CD4-positive, alpha-beta T cell treated with Interleukin-15 for 1 hour (primary cell): ENCODE measurements at places on chromosomes 1 and 21.
A peak's percentile ranks its signal among the peaks of the same experiment; 100 is the strongest.

GRCh38 chr1:202133001-202133400 is 10.3 kb downstream of the GPR37L1 start:
- DNase-seq, result no peak

GRCh38 chr1:53641481-53642214 is 97.3 kb downstream of the GLIS1 start:
- no peak for DNase-seq

DNA sequence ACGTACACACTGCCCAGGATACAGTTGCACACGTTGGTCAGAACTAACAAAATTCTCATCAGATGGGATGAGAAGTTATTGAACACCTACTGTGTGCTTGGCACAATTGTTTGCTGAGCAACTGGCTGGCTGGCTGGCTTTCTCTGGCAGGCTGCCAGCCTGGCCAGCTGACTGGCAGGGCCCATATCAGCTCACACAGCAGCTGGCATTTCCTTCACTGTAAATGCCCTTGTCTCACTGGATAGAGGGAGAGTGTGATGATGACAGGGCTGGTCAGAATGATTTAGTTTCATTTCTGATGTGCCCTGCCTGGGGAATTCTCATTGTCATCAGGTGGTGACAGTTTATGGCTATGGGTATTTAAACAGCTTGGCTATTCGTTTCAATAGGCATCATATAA is 15.8 kb downstream of the CAMK2N1 start:
- no peak for DNase-seq

- no peak for DNase-seq
These were observed 39.1 kb downstream of the MRPS6 start for GRCh38 chr21:34112316-34113033.

GRCh38 chr1:4084048-4084431 is 184.0 kb upstream of the C1orf174 start:
- no peak for DNase-seq

- peak; percentile 24 for DNase-seq
These were observed 54.5 kb downstream of the PCNX2 start for GRCh38 chr1:233240829-233241682.

GRCh38 chr1:224615861-224616755 is at the start of gene CNIH3:
Gene CNIH3, plus strand, starts transcription at chr1:224616317. Its CDS starts 858 bp downstream, at chr1:224617175.
- no peak for DNase-seq

DNA sequence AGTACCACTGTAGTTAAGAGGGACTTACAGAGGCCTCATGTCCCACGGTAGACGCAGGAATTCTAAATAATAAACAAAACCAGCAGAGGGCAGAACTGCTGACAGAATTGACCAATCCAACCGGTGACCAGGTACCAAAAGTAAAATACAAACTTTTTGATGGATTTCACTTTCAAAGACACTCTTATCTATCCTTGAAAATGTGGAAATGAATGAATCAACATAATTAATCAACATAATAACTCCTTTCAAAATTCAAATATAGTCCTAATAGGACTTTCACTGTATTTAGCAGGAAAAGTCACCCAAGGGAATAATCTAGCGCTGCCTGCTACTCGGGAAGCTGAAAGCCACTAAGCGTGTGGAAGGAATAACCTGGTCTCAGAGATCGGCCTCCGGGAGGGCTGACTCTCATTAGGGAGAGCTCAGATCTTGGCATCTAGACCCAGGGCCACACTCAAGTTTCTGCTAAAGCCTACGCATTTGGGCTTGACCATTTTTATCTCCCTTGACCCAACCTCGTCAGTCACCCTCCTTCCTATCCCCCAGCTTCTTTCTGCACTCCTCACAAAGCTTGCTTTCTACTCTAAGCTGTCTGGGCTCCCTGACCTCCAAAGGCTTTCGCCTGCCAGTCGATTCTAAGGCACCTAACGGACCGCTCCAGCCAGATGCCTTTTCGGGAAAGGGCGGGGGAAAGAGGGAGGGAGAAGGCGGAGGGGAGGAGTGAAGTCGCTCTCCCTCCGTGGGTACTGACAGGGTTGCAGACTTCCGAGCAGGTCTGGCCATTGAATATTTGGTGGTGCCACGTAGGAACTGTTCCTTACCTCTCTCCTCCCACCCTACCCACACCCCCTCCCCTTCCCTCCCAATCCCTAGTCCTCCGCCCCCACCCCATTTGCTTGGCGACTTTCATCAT is 1.6 kb downstream of the COL11A1 start:
- no peak for DNase-seq

- DNase-seq, result no peak
These were observed 107.7 kb downstream of the PDE9A start for GRCh38 chr21:42760951-42761751.

DNA sequence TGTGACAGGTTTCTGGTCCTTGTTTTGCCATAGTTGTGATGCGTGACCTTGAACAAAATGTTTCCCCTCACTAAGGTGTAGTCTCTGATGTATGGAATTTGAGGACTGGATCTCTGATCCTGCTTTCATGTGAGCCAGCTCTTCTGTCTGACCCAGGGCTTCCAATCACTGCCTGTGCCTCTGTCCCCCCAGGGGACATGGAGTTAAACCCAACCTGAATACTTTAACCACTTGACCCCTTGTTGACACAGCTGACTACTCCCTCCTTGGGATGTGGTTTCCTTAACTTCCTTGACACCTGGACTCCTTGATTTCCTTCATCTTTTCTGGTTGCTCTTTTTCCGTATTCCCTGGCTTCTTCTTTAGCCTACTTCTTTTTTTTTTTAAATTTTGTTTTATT is 36.0 kb upstream of the SSBP3 start:
- DNase-seq, result no peak

- no peak for DNase-seq
These were observed 410.1 kb upstream of the LYPLAL1 start for GRCh38 chr1:218763538-218763937.

DNA sequence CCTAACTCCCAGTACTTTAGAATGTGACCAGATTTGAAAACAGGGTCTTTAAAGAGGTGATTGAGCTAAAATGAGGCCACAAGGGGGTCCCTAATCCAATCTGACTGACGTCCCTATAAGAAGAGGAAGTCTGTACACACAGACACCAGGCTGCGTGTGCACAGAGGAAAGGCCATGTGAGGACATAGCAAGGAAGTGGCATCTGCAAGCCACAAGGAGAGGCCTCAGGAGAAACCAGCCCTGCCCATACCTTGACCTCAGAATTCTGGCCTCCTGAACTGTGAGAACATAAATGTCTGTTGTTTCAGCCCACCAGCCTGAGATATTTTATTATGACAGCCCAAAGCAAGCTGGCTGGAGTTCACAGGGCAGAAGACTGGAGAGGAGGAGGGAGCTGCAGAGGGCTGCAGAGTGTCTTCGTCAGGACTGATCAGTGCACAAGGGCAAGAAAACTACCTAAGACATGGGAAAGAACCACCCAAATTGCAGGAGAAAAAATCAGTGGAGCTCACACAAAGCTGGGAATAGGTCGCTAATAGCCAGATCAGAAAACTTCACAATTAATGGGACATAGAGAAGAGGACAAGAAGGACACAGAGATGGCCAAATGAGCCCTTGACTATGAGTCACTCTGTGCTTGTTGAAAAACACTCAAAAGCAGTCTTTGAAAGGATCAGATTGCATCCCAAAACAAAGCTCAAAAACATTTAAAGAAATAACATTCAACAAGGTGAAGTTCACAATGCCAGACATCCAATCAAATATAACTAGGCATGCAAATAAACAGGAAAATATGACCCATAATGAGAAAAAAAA is 14.1 kb upstream of the WNT9A start:
- DNase-seq, result peak; percentile 12

DNA sequence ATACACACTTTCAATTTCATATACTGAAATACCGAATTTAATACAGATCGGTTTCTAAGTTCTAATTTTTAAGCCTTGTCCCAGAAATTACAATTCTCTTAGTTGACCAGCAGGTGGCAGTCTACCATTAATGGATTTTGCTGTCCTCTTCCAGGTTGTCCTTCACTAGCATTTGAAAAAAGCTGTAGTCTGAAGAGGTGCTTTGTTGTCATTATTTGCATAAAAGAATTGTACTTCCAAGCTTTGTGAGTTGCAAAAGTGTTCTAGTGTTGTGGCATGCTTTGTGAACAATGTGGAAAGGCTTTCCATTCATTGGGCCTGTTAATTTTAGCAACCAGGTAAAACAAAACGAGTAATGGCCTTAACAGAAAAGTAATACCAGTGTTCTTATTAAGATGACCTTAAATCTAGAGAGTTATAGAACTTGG is 193.6 kb downstream of the RPS6KC1 start:
- DNase-seq, result no peak

DNA sequence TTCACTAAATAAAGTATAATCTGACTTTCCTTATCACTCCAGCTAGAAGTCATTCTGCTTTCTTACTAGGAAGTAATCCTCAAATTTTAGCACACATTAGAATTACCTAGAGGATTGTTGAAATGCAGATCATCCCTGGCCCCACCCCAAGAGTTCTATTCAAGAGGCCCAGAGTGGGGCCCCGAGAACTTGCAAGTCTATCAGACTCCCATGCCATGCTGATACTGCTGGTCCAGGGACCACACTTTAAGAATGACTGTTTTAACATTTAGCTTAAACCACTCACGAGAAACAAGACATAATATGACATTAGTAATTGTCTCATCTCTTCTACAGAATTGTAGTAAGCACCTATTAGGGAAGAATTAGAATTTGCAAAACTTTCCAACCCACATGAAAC is 7.7 kb upstream of the SYNJ1 start:
- DNase-seq, result no peak

DNA sequence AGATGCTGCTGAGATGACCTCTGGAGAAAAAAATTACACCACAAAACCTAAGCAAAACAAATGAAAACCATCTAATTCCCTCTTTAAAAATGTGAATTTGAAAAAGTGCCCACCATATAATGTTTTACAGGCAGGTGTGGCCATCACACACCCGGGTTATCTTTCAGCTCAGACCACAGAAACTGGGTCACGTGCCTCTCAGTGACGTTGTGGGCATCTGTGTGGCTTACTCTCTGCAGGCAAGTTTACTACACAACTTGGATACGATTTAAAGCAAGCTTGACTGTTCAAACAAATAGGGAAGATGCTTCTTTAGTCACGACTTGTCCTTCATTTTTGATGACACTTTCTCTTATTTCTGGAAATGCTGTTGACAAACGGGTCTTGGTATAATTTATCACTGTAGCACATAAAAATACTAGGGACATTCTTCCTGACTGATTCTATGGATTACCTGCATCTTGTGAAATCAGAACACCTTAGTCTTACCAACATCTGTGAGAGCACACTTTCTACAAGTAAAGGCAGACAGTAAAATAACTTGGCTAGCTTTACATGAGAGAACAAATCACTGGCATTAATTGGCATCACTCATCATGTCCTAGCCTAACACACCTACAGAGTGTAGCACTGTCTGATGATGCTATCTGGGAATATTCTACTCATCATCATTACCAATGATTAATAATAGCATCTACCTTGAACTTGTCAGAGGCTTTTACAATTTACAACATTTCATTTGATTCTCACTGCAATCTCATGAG is 89.3 kb upstream of the EDEM3 start:
- DNase-seq, result peak; percentile 69

- peak; percentile 51 for DNase-seq
These were observed 50.2 kb upstream of the TSHB start for GRCh38 chr1:114979278-114979891.

DNA sequence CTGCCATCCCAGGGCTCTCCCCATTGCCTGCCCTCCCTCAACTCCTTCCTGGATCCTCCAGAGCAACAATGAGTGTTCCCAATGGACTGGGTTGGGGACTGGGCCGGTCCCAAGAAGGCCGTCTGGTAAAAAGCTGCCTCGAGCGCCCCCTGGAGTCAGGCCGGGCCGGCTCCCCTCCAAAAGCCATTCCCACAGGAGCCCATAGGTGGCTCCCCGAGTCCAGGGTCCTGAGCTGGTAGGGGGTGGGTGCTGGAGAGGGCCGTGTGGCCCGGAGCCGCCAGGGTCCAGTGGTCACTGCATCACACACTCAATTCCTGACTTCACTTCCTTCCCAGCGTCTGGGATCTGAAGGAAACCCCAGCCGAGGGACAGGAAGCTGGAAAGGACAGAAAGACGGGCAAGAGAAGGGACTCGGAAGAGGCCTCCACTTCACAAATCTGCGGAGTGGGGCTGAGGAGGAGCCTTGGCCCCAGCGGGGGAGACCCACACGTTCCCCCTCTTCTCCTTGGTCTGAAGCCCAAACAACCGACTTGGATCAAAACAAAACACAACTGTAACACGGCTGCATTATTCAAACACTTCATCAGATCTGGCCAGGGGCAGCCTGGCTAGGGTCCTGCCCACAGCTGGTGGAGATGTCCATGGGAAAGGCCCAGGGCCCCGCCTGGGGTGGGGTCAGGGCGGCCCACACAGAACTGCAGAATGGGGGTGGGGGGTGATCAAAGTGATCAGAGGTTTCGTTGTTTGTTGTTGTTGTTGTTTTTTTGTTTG is 10.9 kb upstream of the ALDH4A1 start:
- DNase-seq, result peak; percentile 72

GRCh38 chr1:206646504-206646903 is 11.2 kb downstream of the DYRK3 start:
- no peak for DNase-seq

DNA sequence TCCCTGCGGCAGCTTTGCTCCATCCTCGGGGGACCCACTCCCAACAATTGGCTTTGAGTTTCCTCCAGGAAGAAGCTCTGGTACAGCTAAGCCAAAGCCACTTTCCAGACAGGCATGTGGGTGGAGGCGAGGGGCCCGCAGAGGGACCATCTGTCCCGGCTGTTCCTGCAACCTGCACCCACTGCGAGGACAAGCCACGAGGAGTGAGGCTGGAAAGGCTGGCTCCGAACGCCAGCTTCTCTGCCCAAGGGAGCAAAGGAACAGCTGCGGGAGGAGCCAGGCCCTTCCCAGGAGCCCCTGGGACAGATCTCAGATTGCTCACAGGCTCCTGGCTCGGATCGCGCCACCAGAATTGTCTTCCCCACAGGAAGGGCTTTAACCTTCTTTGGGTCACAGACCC is 28.3 kb upstream of the PEF1 start:
- DNase-seq, result no peak

DNA sequence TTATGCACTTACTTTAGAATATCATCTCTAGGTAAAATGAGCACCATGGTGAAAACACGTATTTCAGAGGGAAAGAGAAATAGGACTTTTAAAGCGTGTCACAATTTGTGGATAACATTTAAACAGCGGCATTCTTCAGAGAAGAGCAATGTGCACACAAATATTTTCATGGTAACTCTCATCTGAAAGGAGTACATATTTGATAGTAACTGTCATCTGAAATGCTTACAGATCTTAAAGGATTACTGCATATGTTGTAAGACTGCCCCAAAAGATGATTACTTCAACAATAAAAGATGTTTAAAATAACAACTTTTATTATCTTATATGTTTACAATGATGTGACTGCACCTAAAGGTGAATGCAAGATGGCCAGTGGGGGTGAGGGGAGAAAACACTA is 408.8 kb downstream of the PLA2G4A start:
- no peak for DNase-seq

DNA sequence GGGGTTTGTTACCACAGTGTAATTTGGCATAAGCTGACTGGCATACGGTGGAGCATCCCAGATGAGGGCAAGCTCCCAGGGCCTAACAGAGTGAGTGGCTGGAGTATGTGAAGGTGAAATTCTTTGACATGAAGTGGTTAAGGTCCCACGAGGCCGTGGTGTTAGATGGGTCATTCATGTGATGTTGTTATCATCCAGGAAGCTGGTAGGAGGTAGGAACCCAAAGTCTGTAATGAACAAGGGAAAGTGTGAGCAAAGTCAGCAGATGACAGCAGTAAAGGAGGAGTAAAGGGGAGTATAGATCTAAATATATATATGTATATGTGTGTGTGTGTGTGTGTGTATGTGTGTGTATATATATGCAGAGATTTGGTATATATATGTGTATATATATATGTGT is 47.6 kb downstream of the MDM4 start:
- DNase-seq, result no peak

GRCh38 chr1:95640746-95641145 is 406.7 kb downstream of the RWDD3 start:
- DNase-seq, result no peak
